ENCODE measurements at places on chromosomes 5 and 9.

DNA sequence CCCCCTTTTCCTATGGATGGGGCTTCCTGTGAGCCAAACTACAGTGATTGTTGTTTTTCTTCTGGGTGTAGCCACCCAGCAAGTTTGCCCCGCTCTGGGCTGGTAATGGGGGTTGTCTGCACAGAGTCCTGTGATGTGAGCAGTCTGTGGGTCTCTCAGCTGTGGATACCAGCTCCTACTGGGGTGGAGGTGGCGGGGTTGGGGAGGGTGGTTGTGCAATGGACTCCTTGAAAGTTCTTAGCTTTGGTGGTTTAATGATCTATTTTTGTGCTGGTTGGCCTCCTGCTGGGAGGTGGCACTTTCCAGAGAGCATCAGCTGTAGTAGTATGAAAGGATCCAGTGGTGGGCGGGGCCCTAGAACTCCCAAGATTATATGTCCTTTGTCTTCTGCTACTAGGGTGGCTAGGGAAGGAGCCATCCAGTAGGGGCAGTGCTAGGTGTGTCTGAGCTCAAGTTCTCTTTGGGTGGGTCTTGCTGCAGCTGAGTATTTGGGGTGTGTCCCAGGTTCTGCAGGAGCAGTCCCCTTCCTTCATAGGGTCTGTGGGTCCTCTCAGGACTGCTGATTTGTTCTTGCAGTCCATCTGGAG, 275.6 kb upstream of the PAPPA start:
- DNase-seq = no peak

DNA sequence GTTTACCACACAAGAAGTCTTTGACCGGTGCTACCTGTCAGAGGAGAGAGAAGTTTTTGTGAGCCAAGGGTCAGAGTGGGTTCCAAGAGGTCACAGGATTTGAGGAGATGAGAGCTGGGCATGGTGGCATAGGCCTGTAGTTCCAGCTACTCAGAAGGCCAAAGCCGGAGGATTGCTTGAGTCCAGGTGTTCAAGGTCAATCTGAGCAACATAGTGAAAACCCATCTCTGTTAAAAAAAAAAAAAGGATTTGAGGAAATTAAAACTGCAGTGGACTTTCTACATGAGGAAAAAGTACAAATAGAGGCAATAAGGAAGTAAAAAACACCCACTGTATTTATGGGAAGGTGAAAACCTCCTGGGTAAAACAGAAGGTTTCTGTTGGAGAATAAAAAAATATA, 63.8 kb downstream of the PHAX start:
- DNase-seq = no peak

- DNase-seq = no peak
These were observed 3.5 kb downstream of the PANK3 start for GRCh38 chr5:168575391-168576372.

- DNase-seq = no peak
These were observed 65.0 kb upstream of the ANKH start for GRCh38 chr5:14936588-14936987.
